ENCODE measurements at places on chromosomes 7 and 10. TPM values are rescaled to one million over a fixed set of nuclear protein-coding genes. Genes with fewer than 3 reads are reported as not detected.

- DNase-seq = no peak
These were observed 88.4 kb downstream of the SH3PXD2A start for GRCh38 chr10:103766751-103767505.

GRCh38 chr10:71127104-71127503 is 85.3 kb upstream of the UNC5B start:
- no peak for DNase-seq

DNA sequence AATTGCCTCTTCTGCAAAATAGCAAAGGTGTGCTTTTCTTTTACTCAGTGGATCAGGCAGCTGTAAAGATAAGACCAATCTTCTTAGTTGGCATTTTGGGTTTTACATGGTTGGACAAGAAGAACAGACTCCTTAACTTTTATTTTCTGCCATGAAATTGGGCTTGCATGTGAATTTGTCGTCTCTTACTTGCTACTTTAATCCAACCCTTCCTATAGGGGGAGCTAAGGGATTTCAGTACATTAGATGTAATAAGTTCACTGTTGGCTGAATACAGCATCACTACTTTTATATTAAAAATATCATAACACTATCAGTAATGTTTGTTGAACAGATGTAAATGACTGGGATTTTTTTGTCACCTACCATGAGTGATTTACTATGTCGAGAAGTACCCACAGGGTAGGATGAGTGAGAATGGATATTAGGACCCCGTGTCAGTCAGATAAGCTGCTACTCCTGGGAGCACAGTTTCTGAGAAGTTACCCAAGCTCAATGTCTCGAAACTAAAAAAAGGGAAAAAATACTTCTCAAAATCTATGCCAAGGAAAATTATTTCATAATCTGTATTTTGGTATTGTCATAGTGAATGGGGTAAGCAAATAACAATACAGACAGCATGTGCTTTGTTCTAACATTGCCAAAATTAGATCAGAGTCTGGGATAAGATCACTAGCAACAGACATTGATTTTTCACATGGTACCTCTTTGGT is 127.4 kb upstream of the AGR3 start:
- DNase-seq = peak; percentile 45

The LIPJ gene
- total RNA-seq = not detected

DNA sequence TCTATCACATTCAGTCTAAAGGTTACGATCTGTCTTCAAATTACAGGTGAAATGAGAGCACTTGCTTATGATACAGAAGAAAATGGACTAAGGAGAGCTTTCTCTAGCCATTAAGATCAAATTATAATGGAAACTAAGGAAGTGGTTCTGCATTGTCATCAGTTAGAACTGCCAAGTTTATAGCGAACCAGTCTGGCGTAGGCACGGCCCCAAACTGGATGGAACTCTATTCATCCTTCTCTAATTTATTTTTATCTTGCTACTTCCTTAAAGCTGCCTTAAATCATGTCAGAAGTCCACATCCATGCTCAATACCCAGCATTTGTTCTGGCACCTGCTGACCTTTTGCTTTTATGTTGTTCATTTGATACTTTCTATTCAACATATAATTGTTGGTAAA is 63.7 kb upstream of the APBB1IP start:
- DNase-seq = no peak

GRCh38 chr7:157139111-157139809 is 534 bp downstream of the UBE3C start:
- DNase-seq = peak; percentile 38

DNA sequence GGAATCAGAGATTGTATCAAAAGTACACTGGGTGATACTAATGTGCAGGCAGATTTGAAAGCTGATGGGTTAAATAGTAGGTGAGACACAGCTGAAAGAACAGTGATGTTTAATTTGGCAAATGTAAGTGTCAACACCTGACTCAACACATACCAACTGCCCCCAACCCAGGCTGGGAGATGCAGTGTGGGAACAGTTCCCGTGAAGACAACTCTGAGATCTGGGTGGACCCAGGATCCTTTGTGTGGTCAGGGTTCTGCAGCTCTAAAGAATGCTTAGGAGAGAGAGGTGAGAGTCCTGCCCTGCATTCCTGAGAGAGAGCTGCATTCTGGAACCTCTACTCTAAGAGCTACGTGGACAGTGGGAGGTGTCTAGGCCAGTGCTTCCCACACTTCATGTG is 479.7 kb downstream of the RPS24 start:
- peak; percentile 14 for DNase-seq

GRCh38 chr10:111110771-111111170 is 33.9 kb downstream of the ADRA2A start:
- no peak for DNase-seq

- DNase-seq = no peak
These were observed 24.9 kb upstream of the SLC29A3 start for GRCh38 chr10:71294091-71294561.

GRCh38 chr7:27840313-27840712 is 100.4 kb downstream of the TAX1BP1 start:
- DNase-seq = no peak

GRCh38 chr10:83725567-83725966 is 413.7 kb upstream of the GHITM start:
- no peak for DNase-seq

DNA sequence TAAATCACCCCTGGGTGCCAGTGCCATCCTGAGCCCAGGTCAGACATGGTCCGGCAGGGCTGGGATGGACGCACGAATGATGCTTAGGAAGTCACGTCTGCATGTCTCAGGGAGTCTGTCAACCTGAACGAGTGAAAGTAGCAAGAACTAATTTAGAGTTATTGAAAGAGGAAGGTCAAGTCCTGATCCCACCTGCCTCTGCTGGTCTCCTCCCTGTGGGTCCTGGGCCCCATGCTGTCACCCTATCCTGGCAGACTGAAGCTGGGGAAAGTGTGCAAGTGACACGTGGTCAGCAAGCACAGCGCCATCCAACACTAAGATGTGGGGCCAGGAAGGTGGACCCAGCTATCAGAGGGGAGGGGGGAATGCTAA is 26.1 kb upstream of the GRID1 start:
- DNase-seq = no peak

The GNGT1 gene
- total RNA-seq = not detected

GRCh38 chr10:15137036-15137359 is 31.5 kb downstream of the NMT2 start:
- peak; percentile 49 for DNase-seq

The GRM3 gene
- total RNA-seq = not detected

Data from IMR-90 (cell line).